ENCODE measurements at places on chromosomes 2 and 18.

GRCh38 chr18:11052800-11053199 is 96.6 kb downstream of the PIEZO2 start:
- no peak for DNase-seq

DNA sequence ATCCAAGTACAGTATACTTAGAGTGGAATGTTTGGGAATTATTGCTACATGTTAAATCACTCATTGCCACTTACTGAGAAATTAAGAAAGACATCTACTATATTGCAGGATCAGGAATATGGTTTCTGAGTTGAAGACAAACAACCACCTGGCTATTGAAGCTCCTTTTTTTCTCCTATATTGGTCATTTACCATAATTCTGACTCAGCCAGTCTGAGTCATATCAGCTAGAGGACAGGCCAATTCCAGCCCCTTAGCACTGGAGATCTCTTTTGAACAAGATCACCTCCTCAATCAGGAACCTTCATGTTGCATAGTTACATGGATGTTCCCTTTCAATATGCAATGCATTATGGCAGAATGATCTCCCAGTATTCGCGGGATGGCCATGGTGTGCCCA is 42.7 kb upstream of the CDH19 start:
- DNase-seq, result no peak

DNA sequence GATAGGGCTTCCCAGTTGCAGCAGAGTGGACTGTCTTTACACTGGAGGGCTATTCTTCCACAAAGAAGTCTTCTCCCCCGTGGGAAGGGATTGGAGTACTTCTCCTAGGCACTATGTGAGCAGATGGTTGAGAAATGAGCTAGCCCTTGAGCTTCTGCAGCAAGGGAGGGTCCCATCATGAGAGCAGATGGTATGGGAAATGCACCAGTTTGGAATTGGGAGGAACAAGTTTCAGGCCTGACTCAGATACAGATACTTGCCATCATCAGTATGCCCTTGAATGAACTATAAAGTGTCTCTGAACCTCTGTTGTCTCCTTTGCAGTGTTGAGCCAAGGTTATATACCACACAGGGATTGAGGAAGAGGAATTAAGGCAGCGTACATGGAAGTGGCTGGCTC is 757.4 kb downstream of the RNF144A start:
- DNase-seq, result no peak

DNA sequence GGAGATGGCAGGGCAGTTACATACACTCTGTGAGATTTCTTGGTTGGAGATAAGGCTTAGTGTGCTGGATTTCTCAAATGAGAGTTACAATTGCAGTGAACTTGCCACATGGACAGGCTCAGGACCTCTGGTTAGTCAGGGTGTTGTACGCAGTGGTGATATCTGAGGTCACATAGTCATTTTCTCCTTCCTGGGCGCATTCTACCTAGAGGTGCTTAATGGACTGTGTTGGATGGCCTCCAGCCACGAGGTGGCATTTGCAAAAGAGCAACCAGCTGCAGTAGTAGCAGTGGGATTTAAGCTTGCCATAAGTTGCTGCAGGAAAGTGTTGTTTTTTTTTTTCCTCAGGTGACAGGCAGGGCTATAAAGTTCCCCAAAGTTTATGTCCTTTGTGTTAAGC is 173.8 kb upstream of the TMEM200C start:
- DNase-seq, result no peak

- DNase-seq, result no peak
Measured at GRCh38 chr18:72726201-72726600, 141.6 kb downstream of the NETO1 start.
